ENCODE measurements at places on chromosomes 11 and 22.

- no peak overlapping the region for H3K4me3 ChIP-seq
- H3K27me3 ChIP-seq: no peaks in the 10 kb centered on the region
- DNase-seq: no peak
- H3K27ac ChIP-seq: no peak overlapping the region
- no peaks in the 10 kb centered on the region for H3K36me3 ChIP-seq
- no peaks in the 10 kb centered on the region for H3K4me1 ChIP-seq
Observed at GRCh38 chr11:132925825-132926469, 606.4 kb downstream of the OPCML start.

- H3K4me3 ChIP-seq: no peak overlapping the region
- no peak overlapping the region for H3K27ac ChIP-seq
- no peak for DNase-seq
- H3K36me3 ChIP-seq: no peaks in the 10 kb centered on the region
Observed at GRCh38 chr11:2739531-2740274, 39.9 kb upstream of the KCNQ1OT1 start.

- DNase-seq: no peak
- no peaks in the 10 kb centered on the region for H3K4me1 ChIP-seq
- no peaks in the 10 kb centered on the region for H3K27me3 ChIP-seq
- H3K4me3 ChIP-seq: no peak overlapping the region
- H3K27ac ChIP-seq: no peak overlapping the region
Observed at GRCh38 chr11:131748151-131749050, 378.0 kb downstream of the NTM start.

DNA sequence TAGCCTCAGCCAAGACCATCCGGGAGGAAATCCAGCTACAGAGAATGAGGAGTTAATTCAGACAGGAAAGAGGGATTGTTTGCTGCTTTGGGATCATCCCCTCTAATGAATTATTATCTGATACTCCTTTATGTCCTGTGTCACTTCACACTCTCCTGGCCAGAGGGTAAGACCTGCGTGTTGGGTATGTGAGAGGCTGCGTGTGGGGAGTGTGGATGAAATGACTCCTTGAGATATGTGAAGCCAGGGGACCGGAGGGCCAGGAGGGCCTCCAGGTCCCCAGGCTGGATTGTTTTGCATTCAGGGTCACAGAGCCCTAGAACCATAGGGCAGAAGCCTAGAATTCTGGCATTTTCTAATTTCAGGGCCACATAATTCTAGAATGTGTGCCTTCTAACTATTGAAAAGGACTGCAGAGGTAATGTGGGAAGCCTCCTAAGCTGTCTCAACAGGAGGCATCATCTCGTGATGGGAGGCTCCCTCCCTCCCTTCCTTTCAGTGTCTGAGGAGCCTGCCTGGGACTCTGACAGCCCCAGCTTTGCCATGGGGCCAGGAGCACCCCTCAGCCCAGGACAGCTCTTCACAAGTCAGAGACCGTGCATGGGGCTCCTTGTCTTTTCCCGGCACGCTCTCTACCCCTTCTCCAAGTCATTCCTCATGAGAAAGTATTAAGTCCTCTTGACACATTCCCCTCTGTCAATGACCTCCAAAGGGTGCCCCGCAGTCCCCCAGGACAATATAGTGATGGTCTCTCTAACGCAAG, 3.7 kb downstream of the TPBGL start:
- H3K27me3 ChIP-seq: peaks cover 15% of the 10 kb centered on the region
- no peaks in the 10 kb centered on the region for H3K36me3 ChIP-seq
- no peak overlapping the region for H3K27ac ChIP-seq
- peaks cover 9% of the 10 kb centered on the region for H3K4me1 ChIP-seq
- DNase-seq: no peak
- H3K4me3 ChIP-seq: no peak overlapping the region

DNA sequence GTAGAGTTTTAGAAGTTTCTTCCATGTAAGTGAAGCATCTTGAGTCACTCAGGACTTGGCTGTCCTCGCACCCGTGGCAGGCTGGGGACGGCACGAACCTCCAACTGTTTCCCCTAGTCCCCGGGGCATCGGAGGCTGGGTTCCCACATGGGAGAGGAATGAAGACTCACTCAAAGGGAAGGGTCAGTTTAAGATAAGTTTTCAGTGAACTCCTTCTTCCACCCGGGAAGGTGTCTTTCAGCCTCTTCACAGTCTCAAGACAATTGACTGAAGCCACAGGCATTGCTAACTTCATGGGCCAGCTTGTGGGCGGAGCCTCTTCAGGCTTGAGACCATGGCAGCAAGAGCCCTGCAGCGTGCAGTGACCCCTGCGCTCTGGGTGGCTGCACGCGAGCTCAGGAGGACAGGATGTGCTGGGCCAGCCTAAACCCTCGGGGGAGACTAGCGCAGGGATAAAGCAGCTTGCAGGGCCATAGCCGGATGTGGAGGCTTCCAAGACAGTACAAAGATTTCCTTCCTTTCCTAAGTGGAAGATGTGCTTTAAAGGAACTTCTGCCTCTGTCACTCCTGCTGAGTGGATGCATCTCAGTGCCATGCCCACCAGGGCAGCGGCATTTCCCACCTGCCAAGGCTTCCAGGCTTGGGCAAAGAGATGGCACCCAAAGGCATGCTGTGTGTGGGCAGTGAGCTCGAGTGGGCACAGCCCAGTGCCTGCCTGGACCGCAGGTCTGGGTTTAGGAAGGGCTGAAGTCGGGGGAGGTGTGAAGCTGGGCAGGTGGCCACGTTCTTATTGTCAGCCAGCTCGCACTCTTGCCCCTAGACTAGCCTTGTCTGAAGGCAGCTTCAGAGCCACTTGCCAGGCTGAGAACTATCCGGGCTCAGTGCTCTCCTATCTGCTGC, 32.9 kb downstream of the PPIL2 start:
- peaks cover 8% of the 10 kb centered on the region for H3K4me1 ChIP-seq
- DNase-seq: no peak
- no peak overlapping the region for H3K4me3 ChIP-seq
- H3K27me3 ChIP-seq: no peaks in the 10 kb centered on the region
- H3K36me3 ChIP-seq: no peaks in the 10 kb centered on the region

DNA sequence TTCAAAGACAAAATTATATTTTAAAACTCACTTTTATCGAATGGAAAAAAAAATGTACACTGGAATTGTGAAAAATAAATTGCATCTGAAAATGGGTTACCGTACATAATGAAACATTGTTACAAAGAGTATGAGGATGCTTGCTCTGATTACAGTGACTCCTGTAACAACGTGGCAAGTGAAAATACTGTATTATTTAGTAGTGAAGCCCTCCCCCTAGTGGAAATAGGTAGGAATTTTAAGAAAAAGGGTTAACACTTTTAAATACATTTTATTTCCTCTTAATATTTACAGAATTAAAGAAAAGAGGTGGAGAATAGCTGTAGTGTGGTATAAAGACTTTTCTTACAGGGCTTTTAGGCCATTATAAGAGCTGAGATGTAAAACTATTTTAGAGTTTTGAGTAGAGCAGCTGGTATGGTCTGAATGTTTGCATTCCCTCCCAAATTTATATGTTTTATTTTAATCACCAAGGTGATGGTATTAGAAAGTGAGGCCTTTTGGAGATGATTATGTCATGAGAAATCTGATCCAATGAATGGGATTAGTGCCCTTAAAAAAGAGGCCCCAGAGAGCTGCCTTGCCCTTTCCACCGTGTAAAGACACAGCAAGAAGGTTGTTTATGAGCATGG, 25.2 kb downstream of the FAM76B start:
- H3K4me1 ChIP-seq: no peaks in the 10 kb centered on the region
- no peak overlapping the region for H3K27ac ChIP-seq
- no peak for DNase-seq
- H3K4me3 ChIP-seq: no peak overlapping the region

Measured in natural killer cell treated with Interleukin-12 subunit alpha and Interleukin-12 subunit beta and Interleukin-15 and Interleukin-18, amount 100 ng/mL, for 72 hours (primary cell).